ENCODE measurements at places on chromosomes 2 and 18. TPM values are rescaled to one million over a fixed set of nuclear protein-coding genes. Genes with fewer than 3 reads are reported as not detected.

DNA sequence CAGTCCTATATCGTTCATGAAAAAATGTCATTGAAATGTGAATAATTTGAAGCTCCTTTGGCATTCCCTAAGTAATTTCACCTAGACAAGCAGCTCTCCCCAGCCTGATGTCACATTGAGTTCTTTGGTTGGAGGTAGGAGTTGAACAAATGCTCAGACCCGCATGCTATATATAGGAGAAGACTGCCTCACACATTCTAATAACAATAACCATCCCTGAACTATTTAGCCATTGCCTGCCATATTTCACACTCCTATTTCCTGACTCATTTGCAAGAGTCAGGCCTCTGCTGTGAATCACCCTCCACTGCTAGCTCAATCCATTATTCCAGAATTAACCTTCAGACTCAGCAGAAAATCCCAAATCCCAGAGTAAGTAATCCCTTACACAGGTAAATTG, 256.6 kb upstream of the ACVR2A start:
- DNase-seq: no peak

GRCh38 chr2:231391981-231392380, 3.5 kb upstream of the B3GNT7 start:
- no peak for DNase-seq

BCL2 gene
- 29.8 TPM for polyA plus RNA-seq

RNASEH1 gene
- 34.4 TPM for polyA plus RNA-seq

RAB17 gene
- not detected for polyA plus RNA-seq

FEV gene
- not detected for polyA plus RNA-seq

GRCh38 chr2:142757111-142757510, 120.4 kb upstream of the KYNU start:
- no peak for DNase-seq

All from CD8-positive, alpha-beta memory T cell (primary cell).